ENCODE measurements at places on chromosomes 13 and 19. TPM values are rescaled to one million over a fixed set of nuclear protein-coding genes. Genes with fewer than 3 reads are reported as not detected.
A peak's percentile ranks its signal among the peaks of the same experiment; 100 is the strongest.

Gene CNN1
- 10.2 TPM for total RNA-seq

Gene IGFLR1
- total RNA-seq: 6.0 TPM

Gene PLK5
- total RNA-seq: not detected

Gene SHD
- not detected for total RNA-seq

Gene KL
- total RNA-seq: 1.8 TPM

Gene ZNF681
- 1.6 TPM for total RNA-seq

Gene DNAJC15
- total RNA-seq: 11.0 TPM

Gene ZNF177
- total RNA-seq: 4.6 TPM

Gene NBEA
- 21.5 TPM for total RNA-seq

- H3K4me3 ChIP-seq: no peak overlapping the region
- no peaks in the 10 kb centered on the region for H3K27me3 ChIP-seq
- peaks cover 14% of the 10 kb centered on the region for H3K4me1 ChIP-seq
- H3K36me3 ChIP-seq: peaks cover 12% of the 10 kb centered on the region
- DNase-seq: no peak
- H3K27ac ChIP-seq: no peak overlapping the region
These were observed 3.8 kb upstream of the UQCR11 start for GRCh38 chr19:1609103-1609396.

DNA sequence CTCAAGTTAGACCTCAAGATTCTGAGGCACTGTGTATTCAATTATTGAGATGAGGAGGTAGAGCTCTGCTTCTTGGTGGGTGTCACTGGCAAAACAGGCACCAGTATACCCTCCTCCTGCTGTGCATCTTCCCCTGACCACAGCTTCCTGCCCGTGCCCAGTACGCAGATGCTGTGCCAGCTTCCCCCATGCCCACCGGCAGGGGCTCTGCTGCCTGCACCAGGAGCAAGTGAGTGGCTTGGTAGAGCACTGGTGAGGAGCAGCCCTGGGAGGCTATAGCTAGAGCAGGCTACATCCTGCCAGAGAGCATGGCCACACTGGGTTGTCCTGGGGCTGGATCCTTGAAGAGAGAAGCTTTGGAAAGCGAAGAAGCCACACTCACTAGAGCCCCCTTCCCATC lies 21.0 kb upstream of the RNF17 start:
- peaks cover 17% of the 10 kb centered on the region for H3K4me1 ChIP-seq
- no peaks in the 10 kb centered on the region for H3K36me3 ChIP-seq
- no peaks in the 10 kb centered on the region for H3K27me3 ChIP-seq

- no peak overlapping the region for H3K27ac ChIP-seq
- H3K36me3 ChIP-seq: no peaks in the 10 kb centered on the region
- no peaks in the 10 kb centered on the region for H3K27me3 ChIP-seq
- peaks cover 37% of the 10 kb centered on the region for H3K4me1 ChIP-seq
- no peak for DNase-seq
- H3K4me3 ChIP-seq: no peak overlapping the region
These were observed 6.2 kb downstream of the KLF5 start for GRCh38 chr13:73065036-73065435.

DNA sequence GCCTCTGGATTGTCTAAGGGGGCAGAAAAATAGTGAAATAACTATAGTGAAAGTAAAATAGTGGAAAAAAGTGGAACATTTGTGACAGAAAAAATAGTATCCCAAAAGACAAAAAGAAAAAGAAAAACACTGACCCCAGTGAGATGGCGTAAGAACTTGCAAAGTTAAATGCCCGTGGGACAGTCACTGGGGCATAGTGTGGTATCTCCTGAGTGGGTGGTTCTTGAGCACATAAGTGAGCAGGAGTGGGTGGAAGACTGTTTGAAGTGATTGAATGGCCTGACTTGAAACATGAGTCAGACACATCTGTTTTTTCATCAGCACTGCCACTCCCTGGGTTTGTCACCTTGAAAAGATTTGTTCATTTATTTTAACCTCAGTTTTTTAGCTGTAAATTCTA lies 2.5 kb downstream of the ZNF430 start:
- peak; percentile 73 for DNase-seq
- H3K27ac ChIP-seq: peak overlapping the region; percentile 17
- peaks cover 28% of the 10 kb centered on the region for H3K4me1 ChIP-seq
- H3K36me3 ChIP-seq: peaks cover 5% of the 10 kb centered on the region

- H3K27me3 ChIP-seq: no peaks in the 10 kb centered on the region
- no peak overlapping the region for H3K4me3 ChIP-seq
- H3K27ac ChIP-seq: no peak overlapping the region
- no peaks in the 10 kb centered on the region for H3K36me3 ChIP-seq
- no peak for DNase-seq
- no peaks in the 10 kb centered on the region for H3K4me1 ChIP-seq
These were observed 118.8 kb downstream of the TUBA3C start for GRCh38 chr13:19062801-19063200.

DNA sequence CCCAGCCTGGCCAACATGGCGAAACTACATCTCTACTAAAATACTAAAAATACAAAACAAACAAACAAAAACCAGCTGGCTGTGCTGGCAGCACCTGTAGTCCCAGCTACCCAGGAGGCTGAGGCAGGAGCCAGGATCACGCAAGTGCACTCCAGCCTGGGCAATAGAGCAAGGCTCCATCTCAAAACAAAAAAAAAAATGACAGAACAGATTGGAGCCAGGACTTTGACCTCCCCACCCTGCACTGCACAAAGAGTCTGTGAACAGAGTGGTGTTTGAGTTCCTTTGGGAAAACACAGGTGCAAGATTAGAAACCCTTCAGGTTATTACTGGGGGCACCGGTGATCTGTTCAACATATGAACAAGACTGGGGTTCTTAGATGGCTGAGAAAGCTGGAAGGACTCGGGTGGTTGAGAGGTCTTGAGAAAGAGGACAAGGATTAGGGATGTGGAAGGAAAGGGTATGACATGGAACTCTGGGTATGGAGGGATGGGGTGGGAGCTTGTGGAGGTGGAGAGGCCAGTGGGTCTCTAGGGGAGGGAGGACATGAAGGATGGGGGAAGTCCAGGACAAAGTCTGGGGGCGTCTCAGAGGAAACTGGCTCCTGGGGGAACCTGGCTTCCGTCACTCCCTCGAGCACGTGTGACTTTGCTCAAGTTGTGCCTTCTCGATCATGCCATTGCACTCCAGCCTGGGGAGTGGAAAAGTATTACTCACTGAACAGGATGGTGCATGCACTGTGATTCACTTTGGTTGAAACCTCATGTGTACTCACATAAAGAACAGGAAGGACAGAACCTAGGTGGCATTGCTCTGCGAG lies 25.9 kb downstream of the RCN3 start:
- peaks cover 7% of the 10 kb centered on the region for H3K4me1 ChIP-seq
- no peaks in the 10 kb centered on the region for H3K27me3 ChIP-seq
- no peak for DNase-seq
- H3K4me3 ChIP-seq: no peak overlapping the region

GRCh38 chr19:23505738-23506137 lies 110.5 kb upstream of the ZNF91 start:
- H3K36me3 ChIP-seq: no peaks in the 10 kb centered on the region

GRCh38 chr13:46170687-46171086 lies 11.3 kb downstream of the LCP1 start:
- no peak for DNase-seq
- H3K36me3 ChIP-seq: no peaks in the 10 kb centered on the region
- no peak overlapping the region for H3K4me3 ChIP-seq

DNA sequence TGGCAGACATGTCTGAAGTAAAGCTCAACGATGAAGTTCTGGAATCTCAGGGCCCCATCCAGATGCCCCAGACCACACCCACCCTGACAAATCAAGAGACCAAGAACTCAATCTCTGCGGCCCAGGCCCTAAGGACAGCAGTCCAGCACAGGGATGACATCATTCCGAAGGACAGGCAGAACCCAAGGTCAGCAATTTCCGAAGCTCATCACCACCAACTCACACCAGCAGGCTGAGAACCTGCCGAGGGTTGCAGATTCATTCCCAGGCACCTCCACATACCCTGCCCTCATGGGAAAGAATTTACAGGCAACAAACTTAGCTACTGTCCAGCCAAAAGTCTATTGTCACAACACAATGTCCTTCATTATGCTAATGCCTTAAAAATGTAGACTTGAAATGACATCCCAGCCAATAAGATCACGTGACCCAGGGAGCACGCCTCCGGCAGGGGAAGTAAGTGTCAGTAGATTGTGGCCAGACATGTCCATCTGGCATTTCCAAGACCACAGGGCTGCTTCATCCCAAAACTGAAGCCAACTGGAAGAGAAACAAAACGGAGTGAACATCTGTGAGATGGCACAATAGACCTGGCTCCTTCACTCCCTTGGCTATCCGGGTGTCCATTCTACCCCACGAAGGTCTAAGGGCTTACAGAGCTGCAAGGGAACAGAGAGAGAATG lies 98.8 kb downstream of the CRYL1 start:
- DNase-seq: no peak
- H3K36me3 ChIP-seq: no peaks in the 10 kb centered on the region
- no peak overlapping the region for H3K27ac ChIP-seq

GRCh38 chr19:16041991-16042386 lies 34.3 kb upstream of the TPM4 start:
- no peak for DNase-seq
- H3K4me1 ChIP-seq: no peaks in the 10 kb centered on the region
- H3K27me3 ChIP-seq: no peaks in the 10 kb centered on the region
- no peak overlapping the region for H3K27ac ChIP-seq

GRCh38 chr13:88919970-88920628 lies 1248.9 kb downstream of the SLITRK5 start:
- H3K4me3 ChIP-seq: no peak overlapping the region
- H3K27ac ChIP-seq: no peak overlapping the region
- no peaks in the 10 kb centered on the region for H3K27me3 ChIP-seq
- H3K4me1 ChIP-seq: no peaks in the 10 kb centered on the region

GRCh38 chr19:31717269-31717923 lies 368.2 kb upstream of the TSHZ3 start:
- no peak overlapping the region for H3K27ac ChIP-seq
- no peak for DNase-seq
- no peaks in the 10 kb centered on the region for H3K27me3 ChIP-seq
- H3K4me1 ChIP-seq: no peaks in the 10 kb centered on the region
- no peak overlapping the region for H3K4me3 ChIP-seq

- DNase-seq: no peak
- H3K4me1 ChIP-seq: no peaks in the 10 kb centered on the region
- no peaks in the 10 kb centered on the region for H3K27me3 ChIP-seq
- H3K4me3 ChIP-seq: no peak overlapping the region
- H3K27ac ChIP-seq: no peak overlapping the region
These were observed 46.6 kb upstream of the TSC22D1 start for GRCh38 chr13:44622708-44623107.

- no peak overlapping the region for H3K4me3 ChIP-seq
- peak; percentile 97 for DNase-seq
- peak overlapping the region; percentile 95 for H3K27ac ChIP-seq
- peaks cover 3% of the 10 kb centered on the region for H3K36me3 ChIP-seq
- H3K4me1 ChIP-seq: peaks cover 73% of the 10 kb centered on the region
These were observed 17.4 kb downstream of the ZC3H4 start for GRCh38 chr19:47096100-47096704.

- peaks cover 7% of the 10 kb centered on the region for H3K4me1 ChIP-seq
- H3K4me3 ChIP-seq: no peak overlapping the region
- no peaks in the 10 kb centered on the region for H3K27me3 ChIP-seq
- no peak for DNase-seq
These were observed 224.7 kb downstream of the ZNF536 start for GRCh38 chr19:30596813-30597399.

DNA sequence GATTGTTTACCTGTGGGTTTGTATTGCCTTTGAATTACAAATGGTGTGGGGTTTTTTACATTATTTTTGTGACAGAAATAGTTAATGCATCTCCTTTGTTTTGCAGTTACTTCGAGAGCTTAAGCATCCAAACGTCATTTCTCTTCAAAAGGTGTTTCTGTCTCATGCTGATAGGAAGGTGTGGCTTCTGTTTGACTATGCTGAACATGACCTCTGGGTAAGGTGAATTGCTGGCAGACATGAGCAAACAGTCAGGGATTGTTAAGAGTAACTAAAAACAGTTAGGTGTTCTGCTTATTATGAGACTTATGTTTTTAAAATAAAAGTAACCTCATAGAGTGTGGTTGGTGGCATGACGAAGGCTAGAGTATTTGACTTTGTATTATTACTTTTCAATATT lies 95.0 kb downstream of the CDK8 start:
- no peak overlapping the region for H3K4me3 ChIP-seq
- no peaks in the 10 kb centered on the region for H3K36me3 ChIP-seq
- no peaks in the 10 kb centered on the region for H3K4me1 ChIP-seq
- no peaks in the 10 kb centered on the region for H3K27me3 ChIP-seq
- no peak overlapping the region for H3K27ac ChIP-seq

DNA sequence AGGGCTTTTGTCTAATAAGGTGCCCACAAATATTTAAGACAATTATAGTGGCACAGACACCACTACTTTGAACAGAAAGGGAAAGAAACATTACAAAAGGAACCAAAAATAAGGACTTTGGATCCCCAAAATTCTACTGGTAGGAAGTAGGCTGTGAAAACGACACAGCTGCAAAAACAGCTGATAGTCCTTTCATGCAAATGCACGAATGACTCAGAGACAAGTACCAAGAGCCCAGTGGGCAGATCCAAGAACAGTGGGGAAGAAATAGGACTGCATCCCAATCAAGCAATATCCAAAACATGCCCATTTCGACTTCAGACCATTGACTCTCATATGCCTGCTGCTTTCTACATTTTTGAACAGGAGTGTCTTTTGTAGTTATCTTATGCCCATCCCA lies 269.4 kb upstream of the NBEA start:
- no peaks in the 10 kb centered on the region for H3K27me3 ChIP-seq
- H3K4me1 ChIP-seq: no peaks in the 10 kb centered on the region

- DNase-seq: peak; percentile 52
- H3K4me3 ChIP-seq: no peak overlapping the region
- H3K27me3 ChIP-seq: no peaks in the 10 kb centered on the region
- H3K4me1 ChIP-seq: no peaks in the 10 kb centered on the region
- no peaks in the 10 kb centered on the region for H3K36me3 ChIP-seq
These were observed 1.3 kb upstream of the CEACAM6 start for GRCh38 chr19:41753936-41754529.

- H3K36me3 ChIP-seq: no peaks in the 10 kb centered on the region
- H3K27me3 ChIP-seq: no peaks in the 10 kb centered on the region
- no peak for DNase-seq
These were observed 54.7 kb upstream of the HTR2A start for GRCh38 chr13:46951516-46951915.

DNA sequence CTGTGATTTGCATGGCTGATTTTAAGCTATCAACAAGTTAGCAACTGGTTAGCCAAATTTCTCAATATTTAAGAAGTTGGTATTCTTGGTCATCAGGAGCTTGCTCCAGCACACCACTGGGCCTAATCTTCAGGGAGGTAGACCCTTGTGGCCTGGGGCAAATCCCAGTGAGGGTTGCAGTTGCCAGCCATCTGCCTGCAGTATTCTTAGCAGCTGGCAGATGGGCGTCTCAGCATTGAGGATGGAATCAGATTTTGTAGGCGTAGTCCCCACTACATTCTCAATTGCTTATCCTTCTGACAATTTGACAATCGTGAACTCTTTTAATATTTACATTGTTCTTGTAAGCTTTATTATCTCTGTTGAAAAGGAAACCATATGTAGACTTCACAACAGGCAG lies 1266.2 kb downstream of the SLITRK5 start:
- H3K27ac ChIP-seq: no peak overlapping the region
- DNase-seq: no peak
- H3K4me3 ChIP-seq: no peak overlapping the region
- no peaks in the 10 kb centered on the region for H3K36me3 ChIP-seq
- H3K4me1 ChIP-seq: no peaks in the 10 kb centered on the region

GRCh38 chr19:13119627-13120026 lies 1.6 kb downstream of the NACC1 start:
- H3K27ac ChIP-seq: no peak overlapping the region
- H3K36me3 ChIP-seq: no peaks in the 10 kb centered on the region
- no peak for DNase-seq
- H3K27me3 ChIP-seq: no peaks in the 10 kb centered on the region

GRCh38 chr19:405121-405965 lies 3.6 kb downstream of the C2CD4C start:
- no peak overlapping the region for H3K4me3 ChIP-seq
- peaks cover 17% of the 10 kb centered on the region for H3K4me1 ChIP-seq
- no peak for DNase-seq
- no peaks in the 10 kb centered on the region for H3K27me3 ChIP-seq
- H3K36me3 ChIP-seq: no peaks in the 10 kb centered on the region
- no peak overlapping the region for H3K27ac ChIP-seq

Data from thyroid gland (tissue), 4 donors.